ENCODE measurements at places on chromosomes 7 and 10.

DNA sequence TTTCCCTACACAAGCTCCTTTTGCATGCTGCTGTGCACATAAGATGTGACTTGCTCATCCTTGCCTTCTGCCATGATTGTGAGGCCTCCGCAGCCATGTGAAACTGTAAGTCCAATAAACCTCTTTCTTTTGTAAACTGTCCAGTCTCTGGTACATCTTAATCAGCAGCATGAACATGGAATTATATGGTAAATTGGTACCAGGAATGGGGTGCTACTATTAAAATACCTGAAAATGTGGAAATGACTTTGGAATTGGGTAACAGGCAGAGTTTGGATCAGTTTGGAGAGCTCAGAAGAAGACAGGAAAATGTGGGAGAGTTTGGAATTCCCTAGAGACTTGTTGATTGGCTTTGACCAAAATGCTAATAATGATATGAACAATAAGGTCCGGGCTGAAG is 181.8 kb downstream of the GPR158 start:
- no peak for DNase-seq

DNA sequence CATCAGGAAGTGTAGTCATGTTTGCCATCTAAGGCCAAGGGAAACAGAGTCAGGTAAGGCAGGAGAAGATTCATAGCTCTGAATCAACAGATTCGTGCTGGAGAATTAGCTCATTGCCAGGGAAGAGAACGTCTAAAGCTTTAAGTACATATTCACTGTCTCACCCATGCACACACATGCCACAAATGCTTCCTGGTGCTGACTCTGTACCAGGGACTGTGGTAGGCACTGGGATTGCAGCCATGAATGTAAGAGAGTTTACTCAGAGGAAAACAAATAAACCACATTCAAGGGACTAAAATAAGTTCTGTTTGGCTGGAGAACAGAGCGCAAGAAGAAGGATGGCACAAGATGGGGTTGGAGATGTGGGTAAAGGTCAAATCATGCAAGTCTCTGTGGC is 89.8 kb upstream of the HPS1 start:
- DNase-seq, result no peak

DNA sequence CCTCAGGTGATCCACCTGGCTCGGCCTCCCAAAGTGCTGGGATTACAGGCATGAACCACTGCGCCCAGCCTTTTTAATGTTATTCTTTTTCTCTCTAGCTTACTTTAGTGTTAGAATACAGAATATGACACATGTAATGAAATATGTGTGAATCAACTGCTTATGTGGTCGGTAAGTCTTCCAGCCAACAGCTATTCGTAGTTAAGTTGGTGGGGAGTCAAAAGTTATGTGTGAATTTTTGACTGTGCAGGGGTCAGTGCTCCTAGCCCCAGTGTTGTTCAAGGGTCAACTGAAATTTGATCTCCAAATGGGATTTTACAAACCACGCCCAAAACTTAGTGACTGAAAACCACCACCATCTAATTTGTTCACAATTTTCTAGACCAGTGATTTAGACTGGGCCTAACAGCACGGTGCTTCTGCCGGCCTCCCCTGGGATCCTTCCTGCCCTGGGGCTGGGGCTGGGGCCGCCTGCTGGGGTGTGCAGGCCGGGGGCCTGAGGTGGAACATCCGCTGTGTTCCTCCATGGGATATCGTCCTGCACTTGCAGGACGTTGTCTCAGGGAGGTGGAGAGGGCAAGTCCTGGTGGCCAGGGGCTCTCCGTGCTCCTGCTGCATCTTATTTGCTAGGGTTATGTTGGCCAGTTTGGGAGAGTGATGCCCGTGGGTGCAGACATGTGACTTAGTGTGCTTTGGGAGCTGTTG is 24.5 kb upstream of the GRB10 start:
- DNase-seq, result no peak

DNA sequence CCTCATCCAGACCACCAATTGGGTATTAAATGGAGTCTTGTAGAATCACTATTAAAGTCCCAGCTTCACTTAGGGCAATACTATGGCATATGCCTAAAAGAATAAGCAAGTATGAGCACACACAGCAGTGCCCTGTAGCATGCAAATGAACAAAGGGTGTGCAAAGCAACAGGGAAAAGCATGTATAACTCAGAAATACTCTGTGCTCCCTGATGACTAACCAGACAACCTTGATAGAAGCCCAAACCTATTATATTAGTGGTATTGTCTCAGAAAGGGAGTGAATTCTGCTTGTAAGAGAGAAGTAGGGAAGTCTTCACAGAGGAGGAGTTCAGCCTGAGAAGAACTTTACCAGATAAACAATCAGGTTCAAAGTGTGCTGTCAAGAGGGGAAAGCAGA is 131.2 kb downstream of the DGKI start:
- no peak for DNase-seq

DNA sequence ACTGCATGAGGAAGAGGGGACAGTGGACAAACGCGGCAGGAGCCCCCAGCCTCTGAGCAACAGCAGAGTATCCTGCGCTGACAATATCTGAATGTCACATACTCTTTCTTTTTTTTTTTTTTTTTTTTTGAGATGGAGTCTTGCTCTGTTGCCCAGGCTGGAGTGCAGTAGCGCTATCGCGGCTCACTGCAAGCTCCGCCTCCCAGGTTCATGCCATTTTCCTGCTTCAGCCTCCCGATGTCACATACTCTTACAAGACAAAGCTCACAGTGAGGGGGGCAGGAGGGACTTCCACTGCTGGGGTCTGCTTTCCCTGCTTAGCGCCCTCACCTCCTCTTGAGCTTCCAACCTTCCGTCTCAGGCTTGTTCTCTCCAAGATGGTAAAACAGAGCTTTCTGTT is 51.2 kb upstream of the TNS3 start:
- no peak for DNase-seq

All from NCI-H2171 (cell line).